K562 (cell line): ENCODE measurements at places on chromosomes 3 and 15. TPM values are rescaled to one million over a fixed set of nuclear protein-coding genes. Genes with fewer than 3 reads are reported as not detected.

- no peak for DNase-seq
Measured at GRCh38 chr3:129324855-129325254, 46.2 kb downstream of the HMCES start.

DNA sequence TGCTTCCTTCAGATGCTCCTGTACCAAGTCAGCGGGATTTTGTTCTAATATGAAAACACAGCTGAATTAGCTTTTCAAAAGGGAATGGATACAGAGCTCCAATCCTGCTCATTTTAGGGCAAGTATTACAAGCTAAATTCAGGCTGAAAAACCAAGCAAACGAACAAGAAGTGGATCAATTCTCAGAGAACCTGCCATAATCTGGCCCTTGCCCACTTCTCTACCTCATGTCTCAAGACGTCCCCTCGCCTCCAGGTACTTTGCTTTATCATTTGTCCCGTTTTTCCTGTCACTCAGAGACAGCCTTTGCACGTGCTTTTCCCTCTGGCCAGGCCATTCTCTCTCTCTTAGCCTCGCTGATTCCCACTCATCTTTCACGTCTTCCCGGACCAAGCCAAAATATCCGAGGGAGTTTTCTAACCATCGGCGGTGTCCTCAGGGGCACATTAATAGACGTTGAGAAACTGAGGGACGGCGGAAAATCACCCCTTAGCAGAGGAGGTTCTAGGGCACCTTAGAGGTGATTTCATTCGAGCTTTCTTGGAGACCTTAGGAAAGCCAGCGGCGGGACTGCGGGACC, 654 bp downstream of the SUSD5 start:
- DNase-seq = no peak

GRCh38 chr15:63244399-63244798, 33.0 kb upstream of the APH1B start:
- no peak for DNase-seq

- DNase-seq = no peak
Measured at GRCh38 chr3:123695731-123696640, 111.1 kb upstream of the HACD2 start.

GRCh38 chr3:58333206-58334012, 717 bp downstream of the PXK start:
- no peak for DNase-seq

DNA sequence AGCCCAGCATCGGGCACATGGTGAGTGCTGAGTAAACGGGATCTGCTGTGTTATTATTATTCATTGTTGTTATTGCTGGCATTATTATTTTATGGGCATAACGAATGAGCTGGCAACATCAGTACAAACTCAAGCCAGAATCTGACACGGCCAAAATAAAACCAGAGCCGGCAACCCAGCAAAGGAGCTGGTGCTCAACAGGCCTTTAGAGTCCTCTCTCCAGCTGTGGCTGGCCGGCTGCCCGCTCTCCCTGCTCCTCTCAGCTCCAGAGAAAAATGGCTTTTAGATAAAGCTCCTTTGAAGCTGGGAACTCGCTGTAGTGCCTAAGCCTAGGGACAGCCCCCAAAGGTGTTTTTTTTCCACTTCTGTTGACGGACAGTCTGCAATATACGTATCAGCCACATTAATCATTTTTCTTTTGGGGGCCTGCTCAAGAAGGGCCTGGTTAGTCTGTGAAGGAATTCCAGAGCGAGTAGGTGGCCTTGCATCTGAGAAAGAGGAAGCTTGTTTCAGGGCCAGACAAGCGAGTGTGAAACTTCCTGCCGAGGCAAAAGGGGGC, 193.9 kb upstream of the UBE2E1 start:
- no peak for DNase-seq

DNA sequence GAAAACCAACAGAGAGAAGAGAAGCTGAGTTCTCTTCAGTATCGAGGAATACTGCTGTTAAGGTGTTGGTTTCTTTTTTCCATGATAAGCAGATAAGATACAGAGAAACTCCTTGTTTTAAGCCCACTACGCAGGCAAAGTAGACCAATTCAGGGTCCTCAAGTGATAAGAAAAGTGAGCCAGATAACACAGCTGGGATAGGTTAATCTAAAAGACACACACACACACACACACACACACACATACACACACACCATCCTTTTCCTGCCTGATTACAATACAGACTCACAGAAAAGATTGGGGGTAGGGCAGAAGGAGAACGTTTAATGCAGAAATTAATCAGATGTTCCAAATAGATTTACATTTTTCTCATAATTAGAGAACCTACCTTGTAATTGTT, 6.5 kb upstream of the PHLDB2 start:
- DNase-seq = no peak

DNA sequence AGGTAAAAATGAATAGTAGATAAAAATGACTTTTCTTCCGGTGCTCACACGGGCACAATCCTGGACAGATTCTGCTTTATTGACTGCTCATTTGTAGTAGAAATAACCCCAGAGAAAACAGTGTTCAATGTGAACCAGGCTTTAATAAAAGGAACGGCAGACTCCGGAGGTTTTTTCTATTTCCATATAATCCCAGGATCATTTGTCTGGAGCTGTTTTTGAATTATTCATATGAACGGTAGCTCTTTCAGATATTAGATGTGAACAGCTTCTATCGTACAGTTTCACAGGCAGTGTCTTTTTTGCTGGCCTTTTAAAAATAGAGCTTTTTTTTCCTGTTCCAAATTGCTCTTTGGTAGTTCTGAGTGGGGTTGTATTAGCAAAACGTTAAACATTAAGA, 347.3 kb downstream of the MFSD1 start:
- no peak for DNase-seq

- DNase-seq = no peak
Measured at GRCh38 chr3:125054449-125055329, 1.1 kb downstream of the HEG1 start.

GRCh38 chr3:178415384-178415783, 120.9 kb upstream of the KCNMB2 start:
- DNase-seq = no peak

DNA sequence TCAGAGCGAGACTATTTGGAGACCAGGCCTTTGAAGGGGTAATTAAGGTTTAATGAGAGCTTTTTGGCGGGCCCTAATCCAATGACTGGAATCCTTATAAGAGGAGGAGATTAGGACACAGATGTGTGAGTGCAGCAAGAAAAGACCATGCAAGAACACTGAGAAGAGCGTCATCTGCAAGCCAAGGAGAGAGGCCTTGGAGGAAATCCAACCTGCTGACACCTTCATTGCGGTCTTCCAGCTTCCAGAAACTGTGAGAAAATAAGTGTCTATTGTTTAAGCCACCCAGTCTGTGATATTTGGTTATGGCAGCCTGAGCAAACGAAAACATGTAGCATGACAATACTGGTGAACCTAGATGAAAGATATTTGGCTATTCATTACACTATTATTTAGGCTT, 23.0 kb upstream of the MUSTN1 start:
- DNase-seq = no peak

- no peak for DNase-seq
Measured at GRCh38 chr15:66180531-66181097, 72.9 kb downstream of the MEGF11 start.

DNA sequence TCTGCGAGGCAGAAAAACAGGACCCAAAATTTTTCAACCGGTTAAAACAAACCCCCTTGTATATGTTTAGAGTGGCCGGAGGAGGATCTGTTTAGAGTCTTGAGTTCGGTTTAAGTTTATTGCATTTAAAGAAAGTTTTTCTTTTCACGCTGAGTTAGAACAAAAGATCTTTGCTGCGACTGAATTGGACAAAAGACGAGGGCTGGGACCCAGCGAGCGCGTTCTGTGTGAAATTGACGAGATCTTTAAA, 9.8 kb downstream of the NR2F2 start:
- no peak for DNase-seq

- DNase-seq = no peak
Measured at GRCh38 chr15:91947683-91948608, 94.4 kb downstream of the SLCO3A1 start.

Gene TMEM45A
- total RNA-seq = 0.80 and 0.83 TPM in 2 replicates

Gene KIAA1143
- 42.8 and 47.1 TPM in 2 replicates for total RNA-seq

Gene NANOGP8
- not detected in 2 replicates for total RNA-seq

Gene MKRN2OS
- 0.27 TPM in 1 of 2 replicates, not detected in the other for total RNA-seq
